ENCODE measurements at places on chromosomes 11 and 22.
A peak's percentile ranks its signal among the peaks of the same experiment; 100 is the strongest.

DNA sequence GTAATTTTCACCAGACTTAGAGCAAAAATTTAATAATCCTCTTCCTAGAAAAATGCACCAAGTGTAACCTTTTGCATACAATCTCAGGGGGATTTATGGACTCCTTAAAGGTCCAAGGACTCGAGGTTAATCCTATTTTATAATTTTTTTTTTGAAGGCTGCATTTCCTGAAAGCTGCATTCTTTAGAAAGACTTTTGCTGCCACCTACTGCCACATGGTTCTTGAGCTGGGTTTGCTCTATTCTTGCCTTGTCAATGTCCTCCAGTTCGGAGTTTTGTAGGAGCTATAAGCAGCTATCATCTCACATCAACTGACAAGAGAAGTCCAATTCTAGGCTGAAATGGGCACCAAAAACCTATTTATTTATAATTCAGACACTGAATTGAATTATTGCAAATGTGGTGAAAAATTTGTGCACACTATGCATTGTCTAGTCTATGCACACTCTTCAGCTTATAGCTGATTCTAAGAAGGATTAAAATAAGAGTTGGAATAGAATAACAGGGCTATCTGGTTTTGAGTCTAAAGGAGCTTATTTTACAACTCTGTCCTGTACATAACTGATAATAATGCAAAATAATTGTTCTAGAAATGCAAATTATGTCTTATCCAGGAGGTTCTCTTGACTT lies 31.3 kb downstream of the TRAF6 start:
- DNase-seq: no peak

DNA sequence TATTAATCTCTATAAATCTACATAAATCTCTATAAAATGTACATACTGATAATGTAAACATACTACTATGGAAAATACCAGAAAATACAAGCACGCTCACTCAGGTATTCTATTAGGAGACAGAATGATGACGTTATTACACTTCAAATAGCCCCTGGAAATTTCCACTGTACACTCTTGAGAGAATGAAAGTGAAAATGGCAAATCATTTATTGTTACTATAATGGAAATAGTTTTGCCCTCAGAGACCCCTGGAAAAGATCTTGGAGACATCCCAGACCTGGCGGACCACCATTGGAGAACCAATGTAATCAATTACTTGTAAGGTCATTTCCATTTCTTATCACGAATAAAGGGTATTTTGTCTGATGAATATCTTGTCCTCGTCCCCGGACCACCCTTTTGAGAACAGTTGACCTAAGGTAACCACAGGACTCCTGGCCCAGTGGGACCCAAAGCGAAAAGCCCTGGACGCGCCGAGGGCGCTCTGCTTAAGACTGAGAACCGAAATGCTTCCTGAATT lies 509 bp upstream of the PRRG4 start:
- no peak for DNase-seq

GRCh38 chr11:117833401-117833891 lies 8.9 kb upstream of the FXYD2 start:
- peak; percentile 71 for DNase-seq

DNA sequence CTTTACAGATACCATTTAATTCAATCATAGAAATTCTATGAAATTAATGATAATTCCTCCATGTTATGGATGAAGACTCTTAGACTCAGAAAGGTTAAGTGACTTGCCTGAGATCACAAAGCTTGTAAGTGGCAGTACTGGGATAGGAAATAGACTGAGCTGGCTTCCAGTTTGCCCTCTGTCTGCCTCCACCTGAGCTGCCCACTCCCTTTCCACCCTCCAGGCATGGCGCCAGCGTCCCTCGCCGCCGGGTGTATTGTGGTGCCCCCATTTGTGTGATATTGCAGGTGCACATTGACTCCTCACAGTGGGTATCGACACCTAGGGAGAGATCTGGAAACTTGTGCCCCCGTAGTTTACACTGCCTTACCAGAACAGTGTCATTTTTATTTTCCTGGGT lies 9.4 kb upstream of the RPS3 start:
- no peak for DNase-seq

- DNase-seq: no peak
Measured at GRCh38 chr22:41548830-41549211, 4.6 kb upstream of the POLR3H start.

GRCh38 chr22:50015451-50016307 lies 3.1 kb upstream of the IL17REL start:
- no peak for DNase-seq

DNA sequence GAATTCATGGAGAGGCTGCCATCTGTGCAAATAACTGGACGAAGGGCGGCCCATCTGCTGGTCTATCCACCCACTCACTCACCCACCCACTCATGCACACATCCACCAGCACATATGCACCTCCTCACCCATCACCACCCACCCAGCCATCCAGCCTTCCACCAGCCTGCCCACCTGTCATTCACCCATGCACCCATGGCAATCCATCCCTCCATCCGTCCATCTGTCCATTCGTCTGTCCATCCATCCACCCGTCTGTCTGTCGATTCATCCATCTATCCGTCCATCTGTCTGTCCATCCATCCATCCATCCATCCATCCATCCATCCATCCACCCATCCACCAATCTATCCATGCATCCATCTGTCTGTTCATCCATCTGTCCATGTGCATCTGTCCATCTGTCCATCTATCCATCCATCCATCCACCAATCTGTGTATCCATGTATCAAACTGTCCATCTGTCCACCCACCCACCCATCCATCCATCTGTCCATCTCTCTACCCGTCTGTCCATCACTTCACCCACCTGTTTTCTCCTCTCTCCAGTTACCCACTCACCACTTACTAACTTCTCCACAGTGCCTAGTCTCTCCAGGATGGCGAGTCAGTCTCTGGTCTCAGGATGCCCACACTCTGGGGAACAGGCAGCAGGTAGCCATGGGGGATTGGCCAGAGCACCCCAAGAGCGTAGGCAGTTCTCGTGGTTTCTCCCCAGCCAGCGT lies 8.9 kb downstream of the TRPM5 start:
- no peak for DNase-seq

- no peak for DNase-seq
Measured at GRCh38 chr22:37243402-37244113, 511 bp downstream of the RAC2 start.

DNA sequence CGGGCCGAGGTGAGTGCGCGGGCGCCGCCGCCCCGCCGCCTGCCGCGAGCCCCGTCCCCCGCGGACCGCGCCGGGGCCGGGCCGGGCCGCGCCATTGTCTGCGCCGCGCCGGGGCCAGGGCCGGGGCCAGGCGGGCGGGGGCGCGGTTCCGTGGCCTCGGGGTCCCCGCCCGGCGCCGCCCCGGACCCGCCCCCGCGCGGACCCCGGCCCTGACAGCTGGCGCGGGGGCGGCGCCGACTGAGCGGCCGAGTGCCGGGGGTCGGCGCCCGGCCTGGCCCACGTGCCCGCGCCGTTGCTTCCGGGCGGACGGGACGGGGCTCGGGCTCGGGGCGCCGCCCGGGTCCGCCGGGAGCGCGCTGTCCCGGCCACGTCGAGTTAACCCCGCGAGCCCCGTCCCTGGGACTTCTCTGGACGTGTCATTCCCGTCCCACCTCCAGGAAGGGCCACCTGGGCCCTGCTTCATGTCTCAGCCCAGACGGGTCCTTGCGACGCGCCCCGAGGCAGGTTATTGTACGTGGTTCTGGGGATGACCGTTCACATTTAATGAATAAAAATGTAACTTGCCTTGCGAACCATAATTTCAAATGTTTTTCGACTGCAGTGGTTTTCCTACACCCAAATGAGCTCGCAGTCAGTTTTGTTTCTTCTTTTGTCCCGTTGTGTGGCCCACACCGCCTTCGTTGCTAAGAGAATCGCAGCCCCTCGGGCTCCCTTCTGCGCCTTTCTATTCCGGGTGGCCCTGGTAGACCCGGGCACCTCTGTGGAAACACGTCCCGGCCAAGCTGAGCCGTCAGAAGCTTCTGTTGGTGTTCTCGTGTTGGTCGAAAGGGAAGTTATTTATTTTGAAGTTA lies 562 bp downstream of the ZBED4 start:
- peak; percentile 47 for DNase-seq

DNA sequence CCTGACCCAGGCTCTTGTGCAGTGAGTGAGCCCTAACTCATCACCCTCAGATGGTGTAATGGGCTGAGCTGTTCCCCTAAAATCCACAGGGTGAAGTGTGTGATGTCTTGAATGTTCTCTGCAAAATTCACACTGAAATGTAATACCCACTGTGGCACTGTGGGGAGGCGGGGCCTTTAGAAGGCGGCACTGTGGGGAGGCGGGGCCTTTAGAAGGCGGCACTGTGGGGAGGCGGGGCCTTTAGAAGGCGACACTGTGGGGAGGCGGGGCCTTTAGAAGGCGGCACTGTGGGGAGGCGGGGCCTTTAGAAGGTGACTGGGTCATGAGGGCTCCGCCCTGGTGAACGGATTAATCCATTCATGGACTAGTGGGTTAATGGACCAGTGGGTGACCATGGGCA lies 33.0 kb downstream of the CHID1 start:
- peak; percentile 4 for DNase-seq

DNA sequence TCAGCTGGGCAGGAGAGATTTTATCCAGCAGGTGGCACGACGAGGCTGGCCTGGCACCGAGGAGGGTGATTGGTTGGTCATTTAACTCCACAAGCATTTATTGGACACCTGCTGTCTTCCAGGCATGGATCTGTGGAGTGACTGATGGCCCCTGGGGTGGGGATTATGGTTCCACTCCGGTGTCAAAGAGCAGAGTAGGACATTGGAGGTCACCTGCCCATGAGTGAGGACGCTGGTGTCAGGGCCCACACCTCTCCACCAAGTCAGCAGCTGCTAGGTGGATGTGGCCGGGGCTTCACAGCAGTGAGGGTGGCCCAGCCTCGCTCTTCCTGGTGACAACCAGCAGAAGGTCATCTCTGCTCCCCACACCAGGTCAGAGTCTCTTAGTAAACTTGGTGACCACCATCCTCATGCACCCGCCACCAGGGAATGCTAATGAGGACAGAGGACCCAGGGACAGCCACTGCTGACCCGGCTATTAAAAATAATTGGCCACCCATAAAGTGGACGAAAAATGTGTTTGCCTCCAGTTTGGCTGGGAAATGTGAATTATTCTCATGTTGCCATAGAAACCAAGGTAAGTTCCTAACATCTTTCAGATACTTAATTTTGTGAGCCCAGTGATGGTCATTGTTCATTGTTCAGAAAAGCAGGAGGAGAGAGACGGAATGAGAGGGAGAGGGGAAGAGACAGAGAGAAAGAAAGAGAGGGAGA lies 428.7 kb downstream of the TBC1D22A start:
- DNase-seq: no peak

- no peak for DNase-seq
Measured at GRCh38 chr11:64484191-64485022, 106.6 kb upstream of the SLC22A12 start.

DNA sequence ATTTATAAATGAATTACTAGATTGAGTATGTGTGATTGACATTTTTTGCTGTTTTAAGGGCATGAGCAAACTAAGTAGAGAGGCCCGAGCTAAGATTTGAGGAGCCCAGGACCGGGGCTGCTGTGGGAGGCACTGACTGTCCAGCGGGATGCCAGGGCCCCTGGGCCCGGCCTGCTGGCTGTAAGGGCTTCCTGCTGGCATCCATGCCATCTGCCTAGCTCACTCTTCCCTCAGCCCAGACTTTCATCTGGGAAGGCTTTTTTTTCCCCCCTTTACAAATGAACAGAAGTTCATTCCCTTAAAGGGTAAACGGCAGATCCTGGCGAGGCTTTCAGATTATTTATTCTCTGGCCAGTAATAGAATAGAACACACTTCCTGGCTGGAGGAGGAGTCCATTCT lies 16.0 kb upstream of the TP53I11 start:
- no peak for DNase-seq

DNA sequence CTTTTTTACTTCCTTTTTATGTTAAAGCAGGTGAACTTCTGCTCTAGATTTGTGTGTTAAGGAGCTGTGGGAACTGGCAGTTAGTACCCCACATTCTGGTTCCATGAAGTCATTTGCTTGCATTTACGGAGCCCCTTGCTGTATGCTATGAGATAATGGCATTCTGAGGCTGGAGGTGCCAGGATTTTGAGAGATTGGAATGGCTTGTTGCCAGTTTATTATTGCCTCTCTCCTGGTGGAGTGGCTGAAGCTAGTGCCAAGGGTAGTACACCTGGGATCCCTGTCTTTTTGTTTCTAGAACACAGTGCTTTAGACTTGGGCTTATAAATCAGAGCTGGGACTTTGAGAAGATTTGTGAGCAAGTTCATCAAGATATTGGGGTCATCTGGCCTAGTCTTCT lies 73.8 kb downstream of the STIM1 start:
- no peak for DNase-seq

DNA sequence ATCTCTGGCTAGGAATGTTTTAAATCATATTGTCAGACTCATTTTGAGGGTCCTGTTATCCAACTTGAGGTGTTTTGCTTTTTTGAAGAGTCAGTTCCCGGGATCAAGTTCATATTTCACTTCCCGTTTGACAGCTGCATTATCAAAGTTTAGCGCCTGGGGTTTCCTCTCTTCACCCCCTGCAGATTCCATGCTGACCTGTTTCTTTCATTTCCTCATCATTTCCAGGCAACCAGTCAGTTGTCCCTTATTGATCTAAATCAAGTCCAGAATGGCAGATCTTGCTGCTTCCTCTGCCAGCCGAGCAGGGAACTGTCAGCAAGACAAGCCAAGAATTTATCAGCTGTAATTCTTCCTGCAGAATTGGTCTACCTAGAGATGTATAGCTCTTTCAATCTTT lies 197.6 kb upstream of the SYN3 start:
- no peak for DNase-seq

- DNase-seq: no peak
Measured at GRCh38 chr22:24039046-24039445, 27.9 kb downstream of the CABIN1 start.

DNA sequence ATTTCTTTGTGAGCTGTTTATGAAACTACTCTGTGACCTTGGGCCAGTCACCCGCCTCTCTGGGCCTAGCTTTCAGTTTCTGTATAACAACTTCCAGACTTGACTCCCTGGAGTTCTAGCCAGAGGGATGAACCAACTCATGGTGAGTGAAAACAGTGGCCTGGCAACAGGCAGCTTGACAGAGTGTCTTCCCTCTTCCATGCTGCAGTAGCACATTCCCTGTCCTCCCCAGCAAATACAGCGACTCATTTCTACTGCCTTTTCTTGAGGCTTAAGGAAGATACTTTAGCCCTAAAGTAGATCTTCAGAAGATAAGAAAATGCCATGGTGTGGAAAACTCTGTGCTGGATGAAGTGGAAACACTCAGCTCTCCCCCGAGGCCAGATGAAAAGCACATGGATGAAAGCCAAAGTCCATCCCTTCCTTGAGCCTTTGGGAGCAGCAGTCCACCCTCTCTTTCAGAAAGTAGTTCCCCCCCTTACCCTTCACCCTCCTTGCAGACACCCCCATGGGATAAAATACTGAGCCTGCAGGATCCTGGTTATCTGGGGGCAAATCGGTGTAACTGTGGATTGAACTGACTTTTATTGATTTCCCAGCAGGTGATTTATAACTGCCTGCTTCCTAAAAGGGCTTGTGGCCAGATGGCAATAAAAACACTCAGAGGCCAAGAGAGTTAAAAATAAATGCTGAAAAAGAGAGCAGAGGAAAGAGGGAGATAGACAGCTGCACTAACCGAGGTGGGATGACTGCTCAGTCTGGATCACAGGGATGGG lies 24.1 kb downstream of the IRAG1 start:
- DNase-seq: peak; percentile 65

- no peak for DNase-seq
Measured at GRCh38 chr11:77052518-77052917, 14.3 kb upstream of the CAPN5 start.

Measured in SHP77 (cell line).